ENCODE measurements at places on chromosomes 12 and 14. TPM values are rescaled to one million over a fixed set of nuclear protein-coding genes. Genes with fewer than 3 reads are reported as not detected.

The SLC8A3 gene
- total RNA-seq = not detected

The TGM1 gene
- 7.9 TPM for total RNA-seq

The ACYP1 gene
- 8.4 TPM for total RNA-seq

The CISTR gene
- total RNA-seq = not detected

The A2M gene
- 19.0 TPM for total RNA-seq

The FAM181A gene
- not detected for total RNA-seq

The OTX2 gene
- total RNA-seq = not detected

The GALNT6 gene
- total RNA-seq = 0.58 TPM

The C14orf93 gene
- total RNA-seq = 5.4 TPM

The NEMP1 gene
- total RNA-seq = 4.4 TPM

The AKAP5 gene
- total RNA-seq = 0.09 TPM

The GPR84 gene
- total RNA-seq = not detected

The KRT72 gene
- total RNA-seq = not detected

The KDM2B gene
- total RNA-seq = 13.7 TPM

The TTLL5 gene
- 16.6 TPM for total RNA-seq

The PHLDA1 gene
- 19.5 TPM for total RNA-seq

The OR2AP1 gene
- not detected for total RNA-seq

The ABCD2 gene
- 0.17 TPM for total RNA-seq

The NEUROD4 gene
- not detected for total RNA-seq

The P2RX2 gene
- not detected for total RNA-seq

The STAC3 gene
- total RNA-seq = not detected

The BMP4 gene
- total RNA-seq = 2.3 TPM

The KRT6B gene
- not detected for total RNA-seq

The BIN2 gene
- not detected for total RNA-seq

The NKX2-1 gene
- total RNA-seq = not detected

The OLR1 gene
- 5.1 TPM for total RNA-seq

The NEDD1 gene
- total RNA-seq = 11.8 TPM

The TEAD4 gene
- 24.0 TPM for total RNA-seq

The ATL1 gene
- total RNA-seq = 11.8 TPM

The IRAK3 gene
- total RNA-seq = 11.7 TPM

The STYK1 gene
- 0.26 TPM for total RNA-seq

The CCDC175 gene
- not detected for total RNA-seq

The DBX2 gene
- not detected for total RNA-seq

The ST8SIA1 gene
- 0.93 TPM for total RNA-seq

The LRRIQ1 gene
- 0.85 TPM for total RNA-seq

The MIPOL1 gene
- total RNA-seq = 3.7 TPM

The ARHGDIB gene
- total RNA-seq = 17.2 TPM

The TMEM132D gene
- total RNA-seq = not detected

The RNF212B gene
- not detected for total RNA-seq

The HOXC13 gene
- not detected for total RNA-seq

The ENDOU gene
- not detected for total RNA-seq

The GARIN6 gene
- total RNA-seq = not detected

The VCPKMT gene
- total RNA-seq = 5.3 TPM

The PLCZ1 gene
- total RNA-seq = not detected

The RTN1 gene
- total RNA-seq = 0.35 TPM

The TPH2 gene
- total RNA-seq = not detected

The ESR2 gene
- not detected for total RNA-seq

Data from pericardium fibroblast (primary cell).